ENCODE measurements at places on chromosomes 13 and 19.

- no peak for DNase-seq
Observed at GRCh38 chr13:20997301-20998161, 63.9 kb downstream of the LATS2 start.

DNA sequence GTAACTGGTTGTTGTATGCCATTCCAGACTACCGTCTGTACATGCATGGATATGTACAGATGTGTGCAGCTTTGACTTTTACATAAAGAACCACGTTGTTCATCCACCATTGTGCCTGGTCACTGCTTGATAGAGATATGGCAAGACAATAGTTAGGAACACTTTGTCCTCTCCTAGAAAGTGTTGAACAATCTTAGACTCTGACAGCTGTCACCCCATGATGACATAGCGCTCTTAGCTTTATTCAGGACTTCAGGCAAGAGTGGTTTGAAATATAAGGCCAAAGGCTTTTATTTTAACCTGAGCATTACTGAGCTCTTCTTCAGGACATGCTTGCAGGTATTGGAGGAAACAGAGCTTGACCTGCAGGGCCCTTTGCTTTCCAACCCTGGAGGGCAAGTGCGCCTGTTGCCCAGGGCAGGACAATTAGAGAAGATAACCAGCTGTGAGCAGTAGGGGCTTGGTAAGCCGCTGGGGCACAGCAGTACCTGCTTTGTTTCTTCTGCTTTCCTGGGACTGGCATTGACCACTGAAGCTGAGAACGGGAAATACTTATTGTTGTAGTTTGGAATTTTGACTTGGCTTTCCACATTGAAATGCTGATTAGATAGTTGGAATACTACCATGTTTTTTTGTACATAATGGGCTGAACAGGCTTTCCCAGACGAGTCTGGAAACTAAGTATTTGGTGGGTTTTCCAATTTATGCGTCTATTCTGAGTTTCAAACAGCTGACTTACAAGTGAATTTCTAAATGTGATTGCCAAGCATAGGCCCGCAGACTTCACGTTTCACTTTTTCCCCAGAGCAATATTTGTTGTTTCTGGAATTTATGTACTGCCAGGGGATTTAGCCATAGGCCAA is 51.1 kb downstream of the GARRE1 start:
- DNase-seq, result no peak

DNA sequence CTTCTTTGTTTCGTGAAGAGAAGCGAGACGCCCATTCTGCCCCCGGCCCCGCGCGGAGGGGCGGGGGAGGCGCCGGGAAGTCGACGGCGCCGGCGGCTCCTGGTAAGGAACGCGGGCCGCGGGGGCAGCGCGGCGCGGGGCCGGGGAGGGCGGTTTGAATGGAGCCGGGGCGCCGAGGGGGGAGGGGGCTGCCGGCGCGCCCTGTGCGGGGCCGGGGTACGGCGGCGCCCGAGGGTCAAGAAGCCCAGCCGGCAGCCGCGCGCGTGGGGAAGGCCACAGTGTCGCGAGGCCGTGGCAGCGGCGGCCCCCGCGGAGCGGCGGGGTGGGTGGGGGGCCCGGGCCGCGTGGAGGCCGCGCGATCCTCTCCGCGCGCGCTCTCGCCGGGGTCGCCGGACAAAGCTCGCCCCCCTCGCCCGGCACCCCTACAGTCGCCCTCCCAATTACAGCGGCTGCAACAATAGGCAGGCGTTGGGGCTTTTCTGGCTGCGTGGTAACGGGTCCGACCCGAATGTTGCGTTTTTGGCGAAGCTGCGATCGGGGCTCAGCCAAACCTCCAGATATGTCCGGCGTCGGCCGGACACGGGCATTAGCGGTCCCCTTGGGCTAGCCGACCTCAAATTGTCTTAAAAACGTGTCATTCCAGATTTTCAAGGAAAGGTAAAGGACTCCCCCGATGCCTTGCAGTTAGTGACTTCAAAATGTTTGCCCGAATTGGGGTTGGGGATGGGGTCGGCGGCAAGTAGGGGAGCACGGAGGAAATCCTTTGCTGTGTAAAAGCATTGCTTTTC is 437 bp downstream of the SMARCA4 start:
- no peak for DNase-seq

DNA sequence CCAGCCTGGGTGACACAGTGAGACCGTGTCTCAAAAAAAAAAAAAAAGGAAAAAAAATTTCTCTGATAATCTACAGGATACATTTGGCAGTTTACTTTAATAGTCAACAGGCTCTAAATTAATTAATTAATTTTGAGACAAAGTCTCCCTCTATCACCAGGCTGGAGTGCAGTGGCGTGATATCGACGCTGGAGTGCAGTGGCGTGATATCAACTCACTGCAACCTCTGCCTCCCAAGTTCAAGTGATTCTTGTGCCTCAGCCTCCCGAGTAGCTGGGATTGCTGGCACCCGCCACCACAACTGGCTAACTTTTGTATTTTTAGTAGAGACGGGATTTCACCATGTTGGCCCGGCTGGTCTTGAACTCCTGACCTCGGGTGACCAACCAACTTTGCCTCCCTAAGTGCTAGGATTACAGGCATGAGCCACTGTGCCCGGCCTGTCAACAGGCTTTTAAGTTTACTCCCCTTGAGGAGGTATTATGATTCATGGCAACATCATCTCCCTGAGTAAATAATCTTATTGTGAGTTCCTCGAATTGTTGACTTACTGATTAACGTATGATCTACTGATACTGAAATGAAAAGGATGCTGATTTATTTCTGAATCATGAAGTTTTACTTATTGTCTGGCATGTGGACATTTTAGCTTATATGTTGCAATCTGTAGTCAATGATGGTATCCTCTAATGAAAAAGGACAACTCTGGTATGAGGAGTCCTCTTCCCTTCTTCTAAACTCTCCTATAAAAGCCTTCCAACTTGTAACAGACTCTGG is 21.3 kb upstream of the MTRF1 start:
- no peak for DNase-seq
